ENCODE measurements at places on chromosomes 2 and 18.

GRCh38 chr2:231263118-231263831 lies 64.8 kb downstream of the ARMC9 start:
- no peak for DNase-seq

- no peak for DNase-seq
Observed at GRCh38 chr18:71831039-71831438, 713.1 kb downstream of the CBLN2 start.

DNA sequence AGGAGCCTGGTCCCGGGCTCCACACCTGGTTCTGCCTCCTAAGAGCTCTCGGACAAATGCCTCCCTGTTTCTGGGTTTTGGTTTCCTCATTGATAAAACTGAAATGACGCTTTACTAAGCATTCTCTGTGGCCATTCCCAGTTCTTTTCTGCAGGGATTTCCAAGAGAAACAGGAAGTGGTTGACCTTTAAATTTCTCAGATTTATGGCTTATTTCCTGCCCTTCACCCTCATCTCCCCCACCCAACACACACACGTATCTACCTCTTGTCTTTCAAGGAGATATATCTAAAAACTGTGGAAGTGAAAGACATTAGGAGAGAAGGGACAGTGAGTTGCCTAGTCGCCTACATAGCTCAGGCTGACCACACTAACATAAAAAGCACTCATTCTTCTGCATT lies 53.0 kb downstream of the PIEZO2 start:
- no peak for DNase-seq

GRCh38 chr2:236161531-236161930 lies 6.7 kb downstream of the GBX2 start:
- no peak for DNase-seq

- no peak for DNase-seq
Observed at GRCh38 chr18:47912343-47912742, 18.1 kb downstream of the SMAD2 start.

- no peak for DNase-seq
Observed at GRCh38 chr18:58788971-58789875, 75.5 kb upstream of the ZNF532 start.

GRCh38 chr2:238461916-238462315 lies 35.2 kb downstream of the ASB1 start:
- DNase-seq, result no peak

GRCh38 chr2:102999958-103000357 lies 238.1 kb downstream of the TMEM182 start:
- DNase-seq, result no peak

DNA sequence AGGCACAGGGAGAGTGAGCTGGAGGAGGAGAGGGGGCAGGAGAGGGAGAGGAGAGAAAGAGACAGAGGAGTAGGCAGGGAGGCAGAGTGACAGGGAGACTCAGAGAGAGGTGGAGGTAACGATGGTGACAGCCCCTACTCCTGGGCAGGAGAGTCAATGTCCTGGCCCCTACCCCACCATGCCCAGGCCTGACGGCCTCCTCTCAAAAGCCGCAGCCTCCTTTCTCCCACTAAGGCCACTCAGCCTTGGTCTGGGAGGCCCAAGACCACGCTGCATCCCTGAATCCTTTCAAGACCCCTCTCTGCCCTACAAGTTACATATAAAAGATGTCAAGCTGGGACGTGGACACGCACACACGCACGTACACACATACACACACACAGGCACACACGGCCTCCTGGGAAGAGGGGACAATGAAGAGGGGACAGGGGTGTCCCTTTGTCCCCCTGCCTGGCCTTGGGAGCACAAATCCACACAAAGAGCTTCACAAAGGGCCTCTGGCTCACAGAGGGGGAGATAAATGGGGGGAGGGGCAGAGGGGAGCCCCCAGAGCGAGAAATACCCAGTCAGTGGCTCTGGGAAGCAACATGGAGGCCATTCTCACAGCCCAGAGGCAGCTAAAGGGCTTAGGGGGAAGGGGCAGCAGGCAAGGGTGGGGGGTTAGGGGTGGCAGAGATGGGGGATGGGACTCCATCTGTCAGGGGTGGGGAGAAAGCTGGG lies 19.5 kb upstream of the TNS1 start:
- no peak for DNase-seq

DNA sequence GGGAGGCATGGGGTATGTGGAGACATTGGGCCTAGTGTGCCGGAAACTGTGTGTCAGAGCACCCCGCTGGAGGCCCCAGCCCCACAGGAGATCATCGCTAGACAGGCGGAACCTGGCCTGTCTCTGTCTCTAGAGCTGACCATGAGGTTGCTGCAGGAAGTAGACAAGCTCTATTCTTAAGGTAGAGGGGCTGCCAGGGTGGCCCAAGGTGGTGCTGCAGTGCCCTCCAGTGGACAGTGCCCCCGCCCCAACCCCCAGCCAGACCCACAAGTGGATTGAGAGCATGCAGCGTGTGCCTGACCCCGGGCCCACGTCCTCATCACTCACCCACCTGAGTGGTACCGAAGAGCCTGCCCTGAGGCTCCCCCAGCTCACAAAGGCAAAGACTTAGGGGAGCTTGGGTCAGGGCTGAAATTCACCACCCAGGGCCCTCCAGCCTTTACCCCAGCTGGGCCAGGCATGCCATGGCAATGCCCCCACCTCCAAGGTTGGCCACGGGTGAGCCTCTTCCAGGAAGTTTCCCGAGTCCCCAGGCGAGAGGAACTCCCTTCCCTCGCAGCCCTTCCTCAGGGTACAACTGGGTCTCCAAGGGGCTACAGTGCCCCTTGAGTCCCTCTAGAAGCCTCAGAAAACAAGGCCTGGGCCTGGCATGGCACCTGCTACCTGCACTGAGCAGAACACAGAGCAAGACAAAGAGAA lies 155.0 kb downstream of the TTC32 start:
- no peak for DNase-seq
